ENCODE measurements at places on chromosomes 12 and 14.

DNA sequence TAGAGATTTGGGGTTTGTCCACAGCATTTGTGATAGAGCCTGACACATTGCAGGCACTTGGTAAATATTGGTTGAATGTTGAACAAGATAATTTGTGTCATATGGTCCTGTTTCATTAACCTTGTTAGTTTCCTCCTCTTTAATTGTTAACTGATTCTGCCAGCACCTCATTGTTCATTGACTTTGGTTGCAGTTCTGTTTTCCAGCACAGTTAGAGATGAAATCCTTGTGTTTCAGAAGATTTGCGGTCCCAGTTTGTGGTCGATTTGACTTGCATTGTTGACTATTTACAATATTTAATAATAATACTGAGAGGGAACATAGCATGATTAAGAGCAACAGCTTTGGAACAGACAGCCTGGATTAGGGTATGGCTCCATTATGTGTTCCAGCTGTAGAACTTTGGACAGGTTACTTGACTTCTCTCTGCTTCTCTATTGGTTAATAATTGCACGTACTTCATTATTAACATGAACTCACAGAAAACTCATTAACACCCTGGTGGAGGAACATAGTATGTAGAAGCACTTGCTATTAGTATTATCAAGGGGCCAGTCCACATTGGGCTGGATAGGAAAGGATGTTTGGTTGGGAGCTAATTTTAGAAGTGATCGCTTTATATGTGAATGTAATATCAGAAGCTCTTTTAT, 8.7 kb downstream of the DRAM1 start:
- DNase-seq, result no peak

GRCh38 chr14:53608369-53608768, 348.3 kb downstream of the BMP4 start:
- peak; percentile 55 for DNase-seq

DNA sequence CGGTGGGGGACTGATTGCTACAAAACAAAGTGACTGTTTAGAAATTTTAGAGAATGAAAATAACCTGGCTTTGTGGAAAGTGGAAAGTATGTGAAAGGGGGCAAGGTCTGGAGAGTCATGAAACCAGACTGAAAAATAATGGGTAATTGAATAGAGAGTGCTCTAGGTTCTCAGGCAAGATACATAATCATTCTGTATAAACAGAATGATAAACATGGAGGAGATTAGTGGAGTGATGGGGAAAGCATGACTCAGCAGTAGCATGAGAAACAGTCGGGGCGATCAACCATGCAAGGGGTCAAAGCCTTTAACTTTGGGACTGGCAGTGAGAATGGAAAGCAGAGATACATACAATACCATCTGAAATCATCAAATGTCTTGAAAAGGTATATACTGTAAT, 332.5 kb downstream of the CCER1 start:
- DNase-seq, result no peak

- DNase-seq, result no peak
Observed at GRCh38 chr12:112964915-112965314, 13.4 kb upstream of the OAS2 start.

- DNase-seq, result no peak
Observed at GRCh38 chr12:92136026-92136730, 9.5 kb downstream of the BTG1 start.
